Stimulated activated CD8-positive, alpha-beta memory T cell treated with anti-CD3 and anti-CD28 coated beads, Interleukin-2, amount 100 ng/mL, for 1 hour (primary cell): ENCODE measurements at places on chromosomes 4 and X.

GRCh38 chr4:3315566-3315965, 22.7 kb downstream of the RGS12 start:
- no peak for DNase-seq

- DNase-seq, result no peak
Observed at GRCh38 chr4:173834151-173834550, 304.1 kb upstream of the HAND2 start.

DNA sequence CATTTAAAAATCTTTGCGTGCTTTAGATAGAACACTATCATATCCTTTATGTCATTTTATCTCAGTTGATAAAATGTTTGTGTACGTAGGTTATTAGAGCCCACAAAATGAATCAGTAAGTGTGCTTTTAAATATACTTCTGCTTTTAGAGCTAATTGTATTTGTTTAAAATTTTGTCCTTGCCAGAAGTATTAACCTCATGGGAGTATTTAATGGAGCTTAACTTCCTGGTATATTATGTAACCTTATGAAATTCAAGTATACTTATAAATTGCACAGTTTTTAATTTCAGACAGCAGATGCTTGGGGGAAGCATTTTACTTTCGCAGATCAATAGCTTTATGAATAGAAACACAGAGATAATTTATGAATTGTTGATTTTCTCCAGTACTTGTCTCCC, 90.2 kb downstream of the DIPK2B start:
- DNase-seq, result no peak

- no peak for DNase-seq
Observed at GRCh38 chr4:65960751-65961150, 290.5 kb upstream of the EPHA5 start.

DNA sequence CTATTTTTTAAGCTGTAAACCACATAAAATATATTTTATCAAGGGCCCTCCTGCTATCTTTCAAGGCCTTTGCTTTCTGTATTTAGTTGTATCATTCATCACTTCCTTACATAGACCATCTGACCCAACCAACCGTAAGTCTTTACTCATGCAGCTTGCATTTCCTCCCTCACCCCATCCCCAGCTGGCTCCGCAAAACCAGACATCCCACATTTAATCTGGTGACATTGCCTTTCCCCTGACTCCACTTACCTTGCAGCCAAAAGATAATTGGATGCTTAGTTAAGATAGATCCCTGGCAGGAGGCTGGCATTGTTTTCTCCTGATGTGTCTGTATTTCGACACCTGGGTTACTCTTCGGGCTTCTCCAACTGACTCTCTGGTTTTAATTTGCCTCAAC, 183.7 kb upstream of the LDB2 start:
- DNase-seq, result no peak

- no peak for DNase-seq
Observed at GRCh38 chr4:102620697-102621497, 119.7 kb downstream of the NFKB1 start.

- no peak for DNase-seq
Observed at GRCh38 chrX:140503714-140504351, 1.0 kb downstream of the SOX3 start.

- DNase-seq, result peak; percentile 40
Observed at GRCh38 chr4:40897557-40898203, 147.9 kb downstream of the NSUN7 start.

DNA sequence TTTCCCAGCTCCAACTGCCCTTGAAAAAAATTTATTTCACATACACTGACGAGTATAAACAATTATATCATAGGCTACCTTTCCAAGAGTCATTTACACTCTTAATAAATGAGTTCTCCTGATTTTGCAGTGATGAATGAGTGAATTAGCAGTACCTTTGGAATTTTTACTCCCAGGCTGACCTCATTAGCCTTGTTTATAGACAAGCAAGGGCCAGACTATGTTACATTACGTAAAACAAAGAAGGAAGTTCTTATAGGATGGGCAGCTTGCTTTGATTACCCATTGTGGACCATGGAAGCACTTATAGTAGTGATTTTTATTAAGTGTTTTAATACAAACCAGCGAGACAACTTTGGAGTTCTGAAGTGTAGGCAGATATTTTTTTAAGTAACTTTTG, 112.9 kb upstream of the C1QTNF7 start:
- DNase-seq, result no peak
